ENCODE measurements at places on chromosomes 16 and 17. TPM values are rescaled to one million over a fixed set of nuclear protein-coding genes. Genes with fewer than 3 reads are reported as not detected.
A peak's percentile ranks its signal among the peaks of the same experiment; 100 is the strongest.

Gene IGF2BP1
- total RNA-seq: not detected

Gene SLC16A6
- total RNA-seq: 5.6 TPM

Gene CFAP97D1
- 0.17 TPM for total RNA-seq

- DNase-seq: peak; percentile 78
Observed at GRCh38 chr17:56593086-56593645, 333 bp upstream of the NOG start.

GRCh38 chr16:88331989-88332920, 50.5 kb upstream of the ZNF469 start:
- no peak for DNase-seq

DNA sequence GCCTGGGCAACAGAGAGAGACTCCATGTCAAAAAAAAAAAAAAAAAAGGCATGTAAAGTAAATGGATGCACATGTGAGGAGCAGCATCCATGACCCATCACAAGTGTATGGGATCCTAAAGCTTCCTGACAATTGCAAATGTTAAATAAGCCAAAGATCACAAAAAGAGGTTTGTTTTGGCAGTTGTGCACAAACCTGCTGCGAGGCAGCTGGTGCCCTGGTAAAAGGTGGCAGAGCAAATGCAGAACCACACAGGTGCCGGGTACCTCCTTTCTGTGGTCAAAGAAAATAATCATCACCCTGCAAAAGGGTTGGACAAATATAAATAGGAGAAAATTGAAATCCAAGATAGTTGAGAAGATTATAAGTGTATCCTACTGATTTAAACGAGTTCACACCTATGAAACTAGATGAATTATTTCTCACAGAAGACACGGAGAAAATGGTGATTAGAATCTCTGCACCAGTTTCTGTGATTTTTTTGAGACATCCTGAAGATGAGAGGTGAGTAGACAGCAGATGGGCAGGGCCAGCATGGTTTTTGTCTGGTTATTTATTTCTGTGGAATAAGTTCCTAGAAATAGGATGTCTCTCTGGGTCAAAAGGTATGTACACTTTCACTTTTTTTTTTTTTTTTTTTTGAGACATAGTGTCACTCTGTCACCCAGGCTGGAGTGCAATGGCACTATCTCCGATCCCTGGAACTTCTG, 291.3 kb downstream of the CDH13 start:
- no peak for DNase-seq

DNA sequence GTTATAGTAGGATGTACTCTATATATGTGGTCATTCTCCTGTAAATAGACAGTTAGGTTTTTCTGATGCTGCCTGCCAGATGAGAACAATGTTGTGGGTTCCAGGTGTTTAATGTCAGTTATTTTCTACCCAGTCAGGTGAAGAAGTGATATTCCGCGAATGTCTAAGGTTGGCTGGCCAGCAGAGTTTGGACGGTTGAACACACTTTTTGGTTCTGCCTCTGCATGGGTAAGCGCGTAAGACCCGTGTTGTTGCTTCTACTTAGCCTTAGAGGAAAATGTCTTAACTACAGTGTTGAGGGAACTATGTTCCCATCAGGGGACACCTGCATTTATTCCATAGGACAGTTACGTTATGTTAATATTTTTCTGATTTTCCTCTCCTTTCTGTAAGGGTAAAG, 162.6 kb downstream of the MAP2K6 start:
- DNase-seq: no peak

- no peak for DNase-seq
Observed at GRCh38 chr16:23072084-23072599, 77.1 kb downstream of the USP31 start.

GRCh38 chr17:29451121-29451742, 61.1 kb downstream of the TAOK1 start:
- no peak for DNase-seq

- no peak for DNase-seq
Observed at GRCh38 chr16:55333684-55334083, 9.7 kb downstream of the IRX6 start.

DNA sequence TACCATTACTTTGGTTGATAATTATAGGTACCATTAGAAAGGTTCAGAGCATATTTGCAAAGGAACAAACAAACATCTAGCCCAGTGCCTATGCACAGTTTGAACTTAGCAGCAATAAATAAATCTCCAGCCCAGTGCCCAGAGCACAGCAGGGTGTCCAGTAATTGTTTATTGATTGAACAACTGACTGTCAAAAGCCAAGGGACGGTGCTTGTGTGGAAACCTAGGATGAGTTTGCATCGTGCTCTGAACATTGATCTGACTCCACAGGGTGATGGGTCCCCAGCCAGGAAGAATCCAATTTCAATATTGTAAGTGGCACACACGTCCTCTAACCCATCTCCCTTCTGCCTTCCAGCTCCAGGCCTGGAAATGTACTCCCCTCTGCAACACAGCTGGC, 625.5 kb upstream of the C16orf82 start:
- no peak for DNase-seq

DNA sequence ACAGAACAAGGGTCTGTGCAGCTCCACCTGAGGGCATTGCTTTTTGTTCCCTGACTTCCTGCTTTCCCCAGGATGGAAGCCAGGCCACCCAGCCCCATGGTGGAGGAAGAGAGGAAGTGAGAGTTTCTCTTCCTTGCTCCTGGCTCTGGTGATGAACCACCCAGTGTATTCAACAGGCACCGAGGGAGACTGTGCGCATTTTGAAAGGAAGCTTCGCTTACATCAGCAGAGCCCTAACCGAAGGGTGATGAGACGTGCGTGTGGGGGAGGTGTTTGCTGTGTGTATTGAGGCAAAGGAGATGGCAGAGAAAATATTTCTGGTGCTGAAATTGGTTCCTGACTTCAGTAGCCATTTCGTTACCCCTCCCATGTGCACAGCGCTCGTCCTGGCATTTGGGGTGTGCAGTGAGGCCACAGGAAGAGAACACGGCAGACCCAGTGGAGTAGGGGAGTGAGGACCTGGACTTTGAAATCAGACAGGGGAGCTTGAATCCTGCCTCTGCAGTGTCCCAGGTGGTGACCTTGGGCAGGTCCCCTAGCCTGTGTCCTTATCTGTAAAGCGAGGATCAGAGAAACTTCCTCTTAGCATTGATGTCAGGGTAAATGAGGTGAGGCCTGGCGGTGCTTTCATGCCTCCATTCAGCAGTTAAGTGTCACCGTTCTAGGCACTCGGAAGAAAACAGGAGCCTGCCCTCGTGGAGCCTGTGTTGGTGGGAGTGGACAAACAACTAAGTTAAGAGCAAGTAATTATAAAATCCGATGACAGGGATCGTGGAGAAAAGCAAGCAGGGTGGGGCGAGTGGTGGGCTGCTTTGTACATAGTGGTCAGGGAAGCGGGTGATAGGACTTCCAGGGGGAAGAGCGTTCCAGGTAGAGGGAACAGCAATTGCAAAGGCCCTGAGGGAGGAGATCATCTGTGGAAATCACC, 7.4 kb downstream of the CMIP start:
- no peak for DNase-seq

DNA sequence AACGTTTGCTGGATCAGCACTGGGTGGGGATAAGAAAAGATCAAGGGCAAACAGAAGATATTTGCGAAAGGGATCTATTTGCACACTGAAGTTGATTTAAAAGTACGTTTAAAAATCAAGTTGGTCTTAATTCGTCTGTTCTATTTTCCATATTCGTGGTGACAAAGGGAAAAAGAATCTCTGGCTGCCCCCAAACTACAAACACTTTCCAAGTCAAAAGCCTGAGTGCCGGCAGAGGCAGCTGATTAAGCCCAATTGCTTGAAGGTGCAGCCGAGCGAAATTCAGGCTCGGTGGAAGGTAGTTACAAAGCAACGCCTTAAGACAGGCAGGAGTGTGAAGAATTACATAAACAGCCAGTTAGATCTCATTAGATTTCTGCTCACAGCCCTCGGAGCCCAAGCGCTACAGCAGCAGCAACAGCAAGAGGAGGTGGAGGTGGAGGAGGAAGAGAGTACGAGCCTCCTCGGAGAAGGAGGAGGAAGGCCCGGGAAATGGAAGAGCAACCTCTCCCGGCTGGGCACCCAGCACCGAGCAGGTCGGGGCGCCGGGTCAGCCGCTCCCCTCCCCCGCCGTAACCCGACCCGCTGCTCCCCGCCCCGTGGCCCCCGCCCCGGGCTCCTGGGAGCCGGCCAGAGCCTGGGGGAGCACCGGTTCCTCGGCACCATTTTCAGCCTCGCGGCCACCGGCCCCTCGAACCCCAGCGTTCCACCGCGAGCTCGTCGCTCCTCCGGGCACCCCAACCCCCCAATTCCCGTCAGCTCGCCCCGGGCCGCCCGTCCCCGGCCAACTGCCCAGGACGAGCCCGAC, 890 bp downstream of the TOB1 start:
- DNase-seq: peak; percentile 92

DNA sequence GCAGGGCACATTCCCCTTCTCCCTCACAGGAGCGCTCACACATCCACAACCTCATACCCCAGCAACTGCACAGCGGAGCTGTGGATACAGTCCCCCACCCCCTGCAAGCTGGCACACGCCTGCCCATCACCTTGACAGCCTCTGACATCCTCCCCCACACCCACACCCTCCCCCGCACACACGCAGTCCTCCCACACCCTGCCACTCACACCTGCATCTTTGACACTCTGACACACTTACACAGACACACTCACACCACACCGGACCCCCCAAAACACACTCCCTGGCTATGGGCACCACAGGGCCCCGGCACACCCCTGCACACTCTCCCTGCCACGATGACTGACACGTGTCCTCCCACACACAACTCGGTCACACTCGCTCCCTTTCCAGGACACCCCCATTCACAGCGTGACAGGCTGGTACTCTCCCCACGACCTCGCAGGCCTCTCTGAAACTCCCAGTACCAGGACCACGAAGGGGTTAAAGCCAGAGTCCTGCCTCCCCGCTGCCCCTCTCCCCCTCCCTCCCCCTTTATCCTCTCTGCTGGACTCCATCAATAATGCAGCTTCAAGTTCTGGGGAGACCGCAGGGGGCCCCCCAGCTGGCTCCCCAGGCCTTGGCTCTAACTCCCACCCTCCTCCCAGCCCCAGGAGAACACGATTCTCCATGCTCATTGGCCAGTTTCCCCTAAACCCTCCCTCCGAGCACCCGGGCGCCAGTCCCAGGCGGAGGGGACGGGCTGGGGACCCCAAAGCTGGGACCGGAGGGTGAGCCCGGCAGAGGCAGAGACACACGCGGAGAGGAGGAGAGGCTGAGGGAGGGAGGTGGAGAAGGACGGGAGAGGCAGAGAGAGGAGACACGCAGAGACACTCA, at the start of gene PPP1R1B:
Gene PPP1R1B, plus strand, starts transcription at position 782 of the 876 bp plus-strand sequence. CDS start 441 bp downstream, outside the sequence.
- peak; percentile 63 for DNase-seq
